Amniotic epithelial cell (primary cell): ENCODE measurements at places on chromosomes 3 and 15.
A peak's percentile ranks its signal among the peaks of the same experiment; 100 is the strongest.

GRCh38 chr3:44970926-44971490 is 5.0 kb downstream of the ZDHHC3 start:
- no peak for DNase-seq

- DNase-seq: no peak
Observed at GRCh38 chr15:91142106-91142744, 42.2 kb downstream of the SV2B start.

DNA sequence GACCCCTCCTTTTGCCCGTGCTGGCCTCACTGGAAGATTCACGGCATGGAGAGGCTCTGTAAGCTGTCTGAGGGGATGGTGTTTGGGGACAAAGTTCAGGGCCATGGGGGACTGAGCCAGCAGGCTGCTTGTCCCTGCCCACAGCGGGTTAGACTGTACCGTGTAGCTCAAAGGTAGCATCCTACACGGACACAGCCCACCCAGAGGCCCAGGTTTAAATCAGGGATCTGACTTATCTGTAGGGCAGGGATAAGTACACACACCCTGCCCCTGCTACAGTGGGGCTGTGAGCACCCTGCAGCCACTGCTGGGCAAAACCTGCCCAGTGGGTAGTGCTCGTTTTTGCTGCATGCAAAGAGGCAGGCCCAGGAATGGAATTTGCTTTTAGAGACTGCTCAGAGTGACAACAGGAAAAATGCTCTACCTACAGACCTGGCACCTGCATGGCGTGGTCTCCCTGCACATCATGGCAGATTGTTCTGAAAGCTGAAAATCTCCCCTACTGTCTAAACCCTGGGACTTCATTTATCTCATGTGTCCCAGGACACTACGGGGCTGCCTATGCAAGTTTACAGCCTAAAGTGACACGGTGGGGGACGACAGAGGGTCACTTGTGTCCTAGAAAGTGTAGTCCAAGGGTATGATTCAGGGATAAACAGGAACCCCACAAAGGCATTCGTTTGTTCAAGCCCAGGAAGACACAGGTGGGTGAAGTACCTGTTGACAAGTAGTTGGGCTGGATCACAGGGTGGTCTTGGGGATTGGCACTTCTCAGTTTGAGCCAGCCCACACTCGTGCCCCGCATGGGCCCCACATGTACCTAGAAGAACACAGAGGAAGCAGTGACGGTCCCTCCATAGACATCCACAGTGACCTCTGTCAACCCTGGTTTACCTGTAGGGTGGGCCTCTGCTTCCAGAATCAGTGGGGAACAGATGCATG is 27.7 kb downstream of the CHDH start:
- DNase-seq: no peak

DNA sequence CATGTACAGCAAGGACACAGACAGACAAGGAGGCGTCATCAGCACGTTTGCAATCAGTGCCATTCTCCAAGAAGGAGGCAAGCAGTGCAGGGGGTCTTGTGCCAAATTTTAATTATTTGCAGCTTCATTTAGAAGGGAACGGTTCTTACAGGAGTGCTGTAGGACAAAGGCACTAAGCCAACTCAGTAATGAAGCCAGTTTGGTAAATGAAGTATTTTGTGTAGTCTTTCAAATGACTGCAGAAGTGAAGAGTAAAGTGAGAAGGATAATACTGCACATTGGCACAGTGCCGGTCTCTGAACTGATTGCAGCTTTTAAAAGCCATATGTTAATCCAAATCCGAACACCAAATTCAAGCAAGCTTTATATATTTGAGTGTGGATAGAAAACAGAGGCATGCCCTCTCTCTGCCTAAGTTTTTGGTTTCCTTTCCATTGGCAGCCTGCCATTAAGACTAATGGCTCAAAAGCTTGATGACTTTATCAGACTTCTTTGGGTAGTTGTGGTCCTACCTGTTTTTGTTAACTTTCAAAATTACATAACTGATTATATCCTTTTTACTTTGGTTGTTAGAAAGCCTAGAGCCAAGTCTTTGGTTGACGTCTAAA is 101.3 kb downstream of the SENP2 start:
- DNase-seq: no peak

GRCh38 chr3:178182337-178182779 is 353.9 kb upstream of the KCNMB2 start:
- no peak for DNase-seq

DNA sequence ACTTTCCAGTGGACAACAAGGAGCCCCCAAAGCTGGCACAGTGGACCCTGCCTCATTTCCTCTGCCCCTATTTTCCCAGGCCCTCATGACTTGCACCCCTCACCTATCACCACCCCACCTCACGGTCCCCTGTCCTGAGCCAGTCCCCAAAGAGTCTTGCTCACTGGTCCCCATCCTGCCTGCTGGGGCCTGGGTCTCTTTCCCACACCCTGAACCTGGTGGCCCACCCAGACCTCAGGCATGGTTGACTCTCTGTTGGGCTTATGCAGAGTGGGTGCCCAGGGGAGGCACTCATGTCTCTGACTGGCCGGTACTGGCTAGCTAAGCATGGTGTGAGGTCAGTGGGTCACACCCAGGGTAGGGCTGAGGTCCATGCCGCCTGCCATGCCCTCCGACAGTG is 73.2 kb downstream of the SLC12A8 start:
- no peak for DNase-seq

GRCh38 chr15:62545467-62546227 is 380.6 kb upstream of the C2CD4B start:
- DNase-seq: no peak

DNA sequence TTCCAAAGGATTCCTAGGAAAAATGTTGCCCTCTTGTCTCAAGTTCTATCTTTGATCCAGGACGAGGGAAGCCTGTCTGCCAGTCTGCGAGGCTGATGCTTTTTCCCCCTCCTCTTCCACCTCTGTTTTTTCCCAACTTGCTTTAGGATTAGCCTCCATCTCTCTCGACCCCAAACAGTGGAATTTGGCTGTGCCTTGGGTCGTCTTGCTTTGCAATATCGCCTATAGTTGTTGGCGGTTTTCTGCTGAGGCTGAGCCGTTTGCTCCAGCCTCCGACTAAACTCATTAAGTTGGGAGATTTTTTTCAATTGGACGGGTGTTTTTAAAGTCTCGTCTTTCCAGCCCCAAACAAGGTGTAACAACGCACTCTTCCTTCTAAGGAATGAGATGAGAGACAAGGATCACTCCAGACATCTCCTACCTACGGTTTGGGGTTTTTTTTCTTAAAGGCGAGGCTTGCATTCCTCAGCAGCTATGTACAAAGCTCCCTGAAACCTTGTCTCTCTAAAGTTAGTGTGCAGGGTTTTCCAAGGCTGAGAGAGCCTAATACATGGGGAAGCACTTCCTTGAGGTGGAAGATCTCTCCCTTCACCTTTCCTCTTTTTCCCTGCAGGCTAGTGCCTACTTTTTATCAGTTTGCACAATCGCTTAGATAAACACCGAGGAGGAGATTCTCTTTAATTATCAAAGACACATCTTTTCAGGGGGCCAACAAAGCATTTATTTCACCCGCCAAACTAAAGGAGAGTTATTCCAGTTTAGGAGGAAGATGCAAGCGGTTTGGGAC is 4.8 kb upstream of the NR2F2 start:
- DNase-seq: peak; percentile 59

DNA sequence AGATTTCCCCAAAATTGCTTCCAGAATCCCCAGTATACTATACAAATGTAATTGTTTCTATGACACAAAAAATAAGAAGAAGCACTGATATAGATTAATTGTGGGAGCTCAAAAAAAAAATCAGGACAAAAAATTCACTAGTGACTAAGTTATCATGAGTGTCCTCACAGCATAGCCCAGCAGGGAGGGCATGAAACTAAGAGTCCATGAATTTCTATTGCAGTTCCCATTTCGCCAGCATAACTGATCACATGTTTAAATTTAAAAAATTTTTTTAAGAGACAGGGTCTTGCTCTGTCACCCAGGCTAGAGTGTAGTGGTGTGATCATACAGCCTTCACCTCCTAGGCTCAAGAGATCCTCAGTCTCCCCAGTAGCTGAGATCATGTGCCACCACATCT is 10.6 kb downstream of the NCEH1 start:
- no peak for DNase-seq

DNA sequence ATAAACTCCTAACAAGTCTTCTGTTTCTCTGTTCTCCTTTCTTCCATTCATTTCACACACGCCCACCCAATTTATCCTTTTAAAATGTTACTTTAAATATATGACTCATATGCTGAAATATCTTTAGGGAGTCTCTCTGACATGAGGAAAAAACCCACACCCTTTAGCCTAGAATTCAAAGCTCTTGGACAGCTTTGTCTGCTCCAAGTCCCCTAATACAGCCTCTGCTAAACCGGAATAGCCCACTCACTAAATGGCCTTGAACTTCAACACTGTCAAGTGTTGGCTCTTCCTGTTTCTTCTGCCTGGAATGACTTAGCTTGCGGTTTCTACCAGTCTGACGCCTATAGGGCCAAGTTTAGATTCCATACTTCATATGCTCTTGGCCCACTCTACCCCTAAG is 3.3 kb upstream of the CD96 start:
- peak; percentile 67 for DNase-seq

DNA sequence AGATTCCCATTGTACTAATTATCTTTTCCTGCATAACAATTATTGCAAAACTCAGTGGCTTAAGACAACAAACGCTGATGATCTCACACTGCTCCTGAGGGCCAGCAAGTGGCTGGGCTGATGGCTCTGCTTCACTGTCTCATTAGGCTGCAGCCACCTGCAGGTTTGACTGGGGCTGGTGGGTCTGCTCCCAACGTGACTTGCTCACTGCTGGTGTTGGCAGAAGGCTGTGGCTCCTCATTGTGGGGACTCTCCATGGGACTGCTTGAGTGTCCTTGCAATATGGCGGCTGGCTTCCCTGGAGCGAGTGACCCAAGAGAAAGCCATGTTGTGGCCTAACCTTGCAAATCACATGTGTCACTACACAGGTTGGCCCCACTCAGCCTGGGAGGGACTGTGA is 71.1 kb downstream of the PLXNA1 start:
- no peak for DNase-seq

- DNase-seq: peak; percentile 67
Observed at GRCh38 chr3:177300039-177300833, 103.0 kb upstream of the TBL1XR1 start.

DNA sequence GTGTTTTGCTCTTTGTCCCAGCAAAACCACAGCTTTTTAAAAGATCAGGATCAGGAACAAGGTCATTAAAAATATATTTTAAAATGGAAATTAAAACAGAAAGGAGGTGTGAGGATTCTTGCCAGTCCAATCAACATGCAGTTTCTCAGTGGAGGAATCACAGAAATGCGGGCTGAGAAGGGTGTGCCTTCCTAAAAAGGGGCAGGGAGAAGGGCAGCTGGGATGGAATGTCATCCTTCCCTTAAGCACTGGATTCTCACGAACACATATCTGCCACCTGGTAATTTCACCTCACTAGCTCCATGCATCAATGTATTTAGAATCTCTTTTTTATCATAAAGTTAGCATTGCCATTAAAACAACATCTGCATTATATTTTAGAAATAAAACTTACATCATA is 21.4 kb downstream of the ABI3BP start:
- no peak for DNase-seq

- no peak for DNase-seq
Observed at GRCh38 chr3:49019941-49020329, 1.6 kb upstream of the DALRD3 start.

DNA sequence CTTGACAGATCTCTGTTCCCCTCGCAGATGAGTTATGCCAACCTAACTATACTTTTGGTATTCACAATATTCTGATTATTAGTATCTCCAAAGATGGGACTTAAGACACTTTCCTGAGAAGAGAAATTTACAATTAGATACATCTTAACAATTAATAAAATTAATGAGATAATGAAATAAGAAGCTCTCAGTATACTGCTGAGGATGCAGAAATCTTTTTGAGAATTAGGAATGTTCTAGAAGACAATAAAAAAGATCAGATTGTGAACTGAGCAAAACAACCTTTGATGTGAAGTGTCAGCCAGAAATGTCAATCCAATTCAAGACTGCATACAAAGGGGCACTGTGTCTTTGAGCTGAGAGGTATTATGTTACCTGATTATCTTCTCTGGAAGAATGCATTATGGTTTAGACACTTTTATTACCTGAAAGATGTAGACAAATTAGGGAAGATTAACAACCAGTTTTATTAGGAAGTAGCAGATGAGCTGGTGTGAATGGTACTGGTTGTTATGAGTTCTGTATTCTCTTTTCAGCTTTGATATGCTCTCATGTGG is 262.9 kb downstream of the TIGIT start:
- no peak for DNase-seq

DNA sequence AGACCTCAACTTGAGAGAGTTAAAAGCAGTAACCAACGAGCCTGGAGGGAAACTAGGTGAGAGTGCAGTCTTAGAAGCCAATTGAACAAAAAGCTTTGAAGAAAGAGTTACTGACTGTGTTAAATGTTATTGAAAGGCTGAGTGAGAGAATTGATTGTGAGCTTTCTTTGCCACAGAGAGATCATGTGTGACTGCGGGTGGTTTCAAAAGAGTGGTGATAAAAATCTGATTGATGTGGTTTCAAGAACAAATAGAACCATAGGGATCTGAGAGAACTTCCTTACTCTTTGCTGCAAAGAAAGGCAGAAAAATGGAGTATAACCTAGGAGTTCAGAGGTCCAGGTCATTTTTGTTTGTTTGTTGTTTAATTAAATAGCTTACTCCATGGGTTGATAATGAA is 759.9 kb upstream of the ALCAM start:
- DNase-seq: no peak

- no peak for DNase-seq
Observed at GRCh38 chr3:182241196-182241765, 529.6 kb downstream of the SOX2 start.

GRCh38 chr3:128231606-128232005 is 78.3 kb downstream of the EEFSEC start:
- DNase-seq: no peak

DNA sequence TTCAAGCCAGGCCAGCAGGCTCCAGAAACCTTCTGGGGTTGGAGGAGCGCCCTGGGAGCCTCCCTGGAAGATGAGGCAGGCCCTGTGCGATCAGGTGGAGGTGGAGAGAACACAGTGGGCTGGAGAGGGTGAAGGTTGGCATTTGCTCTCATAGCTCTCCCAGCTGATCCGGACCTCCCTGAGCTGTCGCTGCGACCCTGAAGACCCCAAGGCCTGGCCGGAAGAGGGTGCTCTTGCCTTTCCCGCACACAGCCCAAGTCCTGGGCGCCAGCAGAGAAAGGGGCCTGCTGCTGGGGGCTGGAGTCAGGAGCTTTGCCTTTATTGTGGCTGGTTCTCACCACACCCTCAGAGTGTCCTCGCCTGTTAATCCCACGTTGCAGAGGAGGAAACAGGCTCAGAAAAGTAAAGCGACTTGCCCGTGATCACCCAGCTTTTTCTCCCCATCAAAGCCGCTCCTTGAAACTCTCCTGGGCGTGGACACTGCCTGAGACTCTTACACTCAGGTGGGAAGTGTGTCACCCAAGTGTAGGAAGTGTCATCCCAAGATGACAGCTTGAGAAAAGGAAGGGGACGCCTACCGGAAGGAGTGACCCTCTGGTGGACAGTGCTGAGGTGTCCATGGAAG is 8.6 kb upstream of the RPL29 start:
- peak; percentile 40 for DNase-seq

- peak; percentile 73 for DNase-seq
Observed at GRCh38 chr3:149277331-149277813, 55.7 kb upstream of the CP start.
